ENCODE measurements at places on chromosomes 2 and 18.
A peak's percentile ranks its signal among the peaks of the same experiment; 100 is the strongest.

GRCh38 chr2:237861875-237862527 is 2.6 kb downstream of the RAMP1 start:
- DNase-seq, result no peak

- DNase-seq, result no peak
These were observed 51.7 kb downstream of the CABYR start for GRCh38 chr18:24190590-24190989.

GRCh38 chr18:67373636-67374035 is 142.9 kb downstream of the DSEL start:
- no peak for DNase-seq

DNA sequence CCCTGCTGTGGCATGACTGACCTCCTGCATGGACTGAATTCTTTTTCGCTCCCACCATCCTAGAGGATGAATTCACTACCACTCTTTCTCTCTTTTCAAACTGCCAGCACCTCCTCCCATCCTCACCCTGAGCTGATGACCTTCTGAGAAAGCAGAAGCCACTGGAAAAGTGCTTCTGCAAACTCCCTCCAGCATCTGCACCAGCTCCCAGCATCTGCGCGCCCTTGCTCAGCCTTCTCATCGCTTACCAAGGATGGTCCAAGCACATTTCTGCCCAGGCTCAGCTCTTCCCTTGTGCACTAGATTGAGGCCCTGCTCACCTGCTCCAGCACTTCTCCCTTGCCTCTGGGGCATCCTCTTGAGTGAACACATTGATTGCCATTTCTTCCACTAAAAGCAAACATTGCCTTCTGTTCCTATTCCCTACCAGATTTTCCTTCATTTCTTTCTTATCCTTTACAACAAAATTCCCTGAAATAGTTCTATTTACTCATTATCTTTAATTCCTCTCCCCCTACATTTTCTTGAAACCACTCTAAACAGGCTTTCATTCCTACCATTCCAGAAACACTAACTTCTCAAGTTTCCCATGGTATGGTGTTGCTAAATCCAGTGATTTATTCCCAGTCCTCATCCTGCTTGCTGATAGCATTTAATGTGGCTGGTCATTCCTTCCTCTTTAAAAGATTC is 42.7 kb upstream of the IL1RL1 start:
- DNase-seq, result peak; percentile 54

DNA sequence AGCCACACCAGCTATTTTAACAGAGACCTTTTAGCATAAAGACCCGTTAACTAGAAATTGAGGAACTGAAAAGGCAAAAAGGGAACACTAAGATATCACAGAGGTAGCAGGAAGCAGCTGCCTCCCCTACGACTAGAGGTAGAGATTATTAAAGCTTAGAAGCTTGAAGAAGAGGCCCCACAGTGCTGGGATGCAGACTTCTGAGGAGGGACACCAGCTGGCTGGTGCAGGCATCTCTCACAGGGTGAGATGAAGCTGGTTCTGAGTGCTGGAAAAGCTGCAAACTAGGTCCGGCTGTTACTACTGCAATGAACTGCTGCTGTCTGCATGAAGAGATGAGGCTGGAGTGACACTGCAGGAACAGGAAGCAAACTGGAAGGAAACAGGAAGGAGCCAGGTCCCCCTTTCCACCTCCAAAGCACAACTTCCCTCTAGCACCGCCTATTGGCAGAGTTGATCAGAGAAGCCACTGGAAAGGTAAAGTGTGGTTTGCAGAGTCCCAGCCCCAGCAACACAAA is 61.2 kb upstream of the MRPS9 start:
- no peak for DNase-seq

All from lung (tissue), 17 donors.